ENCODE measurements at places on chromosomes 4 and X.

DNA sequence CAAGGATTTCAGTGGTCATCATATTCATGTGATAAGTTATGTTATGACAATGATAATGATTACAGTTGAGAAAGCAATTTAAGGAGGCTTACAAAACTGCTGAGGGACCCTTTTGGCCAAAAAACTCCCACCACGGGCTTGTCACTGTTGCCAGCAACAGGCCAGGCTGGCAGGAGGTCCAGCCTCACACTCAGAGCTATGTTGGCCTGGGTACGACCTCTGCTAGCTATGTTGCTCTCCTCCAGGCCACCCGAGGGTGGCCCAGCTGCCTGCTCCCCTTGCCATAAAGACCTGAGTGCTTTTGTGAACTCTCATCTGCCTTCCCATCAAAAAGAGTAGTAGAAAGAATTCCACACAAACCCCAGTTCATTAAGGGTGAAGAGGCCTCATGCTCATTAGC, 52.0 kb downstream of the MID1 start:
- DNase-seq, result no peak

DNA sequence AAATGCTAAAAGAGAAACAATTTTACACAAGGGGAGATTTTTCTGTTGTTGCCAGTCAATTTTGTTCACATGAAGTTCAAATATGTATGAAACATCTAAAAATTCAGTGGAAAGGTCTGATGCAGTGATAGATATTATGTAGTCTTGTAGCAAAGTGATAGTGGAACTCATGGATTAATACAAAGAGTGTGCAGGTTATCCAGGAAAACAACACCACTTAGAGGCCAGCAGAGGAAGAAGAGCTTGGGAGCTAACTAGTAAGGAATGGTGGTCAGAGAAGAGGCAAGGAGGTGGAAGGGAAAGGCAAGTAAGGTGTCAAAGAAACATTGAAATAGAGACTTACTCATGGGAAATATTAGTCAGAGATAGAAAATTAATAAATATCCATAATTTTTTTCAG, 395.6 kb downstream of the MAPK10 start:
- no peak for DNase-seq

GRCh38 chrX:65136424-65136823, 160.2 kb upstream of the ZC4H2 start:
- no peak for DNase-seq

- no peak for DNase-seq
These were observed 26.5 kb upstream of the FUNDC1 start for GRCh38 chrX:44569122-44569521.

DNA sequence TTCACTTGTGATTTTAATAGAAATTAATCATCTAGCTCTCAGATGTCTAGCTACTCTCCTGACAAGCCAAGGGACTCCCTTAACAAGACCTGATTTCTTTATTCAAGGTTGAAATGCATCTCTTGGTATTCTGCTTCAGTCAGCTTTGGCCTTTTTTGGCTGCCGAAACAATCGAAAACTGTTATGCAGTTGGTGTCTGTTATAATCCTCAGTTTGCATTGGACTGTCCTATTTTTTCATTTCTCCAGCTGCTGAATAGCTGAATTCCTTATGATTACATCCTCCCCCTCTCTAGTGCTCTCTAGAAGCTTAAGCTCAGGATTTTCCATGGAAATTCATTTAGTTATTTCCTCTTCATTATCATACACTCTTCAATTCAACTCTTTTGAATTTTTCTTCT, 177.2 kb downstream of the TRIML1 start:
- DNase-seq, result no peak

DNA sequence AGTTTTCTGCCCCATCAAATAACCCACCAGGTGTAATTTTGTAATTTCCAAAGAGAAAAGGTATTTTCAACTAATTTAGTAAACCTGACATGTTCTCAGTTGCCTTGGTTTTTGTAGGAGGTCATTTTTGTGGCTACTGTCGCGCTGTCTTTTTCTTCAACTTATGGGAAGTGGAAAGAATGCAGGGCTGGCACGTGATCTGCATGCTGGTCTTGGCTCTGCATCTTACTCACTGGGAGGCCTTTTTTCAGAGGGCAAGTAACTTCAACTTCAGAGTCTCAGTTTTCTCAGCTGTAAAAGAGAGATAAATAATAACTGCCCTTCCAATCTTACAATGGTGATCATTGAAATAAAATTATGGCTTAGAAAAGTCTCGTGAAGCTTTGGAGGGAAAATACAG, 109.9 kb upstream of the SMIM10 start:
- DNase-seq, result no peak

DNA sequence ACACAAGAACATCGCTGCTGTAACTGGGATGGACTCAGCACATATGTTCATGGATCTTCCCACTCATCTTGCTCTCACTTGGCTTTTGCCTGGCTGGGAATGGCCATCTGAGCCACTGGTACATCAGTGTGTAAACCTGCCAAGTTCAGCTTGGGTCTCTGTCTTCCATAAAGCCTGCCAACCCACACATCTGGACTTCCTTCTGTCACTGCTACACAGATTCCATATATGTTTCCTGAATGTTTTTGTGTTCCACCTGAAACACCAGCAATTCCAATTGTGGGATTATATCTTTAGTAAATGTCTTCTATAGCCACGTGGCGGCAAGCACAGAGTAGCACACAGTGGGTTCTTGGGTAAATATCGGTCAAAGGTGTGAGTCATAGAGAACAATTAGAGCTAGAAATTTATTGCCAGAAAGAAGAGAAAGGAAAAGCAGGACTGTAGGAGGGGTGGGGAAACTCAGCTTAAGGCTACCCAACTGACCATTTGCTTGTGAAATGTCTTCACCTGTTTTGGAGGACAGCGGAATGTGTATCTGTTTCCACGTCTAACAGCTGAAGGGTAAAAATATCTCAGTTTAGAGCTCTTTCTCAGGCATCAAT, 125.9 kb downstream of the MFAP3L start:
- DNase-seq, result no peak
